KG1 (cell line): ENCODE measurements at places on chromosomes 5 and 9.

DNA sequence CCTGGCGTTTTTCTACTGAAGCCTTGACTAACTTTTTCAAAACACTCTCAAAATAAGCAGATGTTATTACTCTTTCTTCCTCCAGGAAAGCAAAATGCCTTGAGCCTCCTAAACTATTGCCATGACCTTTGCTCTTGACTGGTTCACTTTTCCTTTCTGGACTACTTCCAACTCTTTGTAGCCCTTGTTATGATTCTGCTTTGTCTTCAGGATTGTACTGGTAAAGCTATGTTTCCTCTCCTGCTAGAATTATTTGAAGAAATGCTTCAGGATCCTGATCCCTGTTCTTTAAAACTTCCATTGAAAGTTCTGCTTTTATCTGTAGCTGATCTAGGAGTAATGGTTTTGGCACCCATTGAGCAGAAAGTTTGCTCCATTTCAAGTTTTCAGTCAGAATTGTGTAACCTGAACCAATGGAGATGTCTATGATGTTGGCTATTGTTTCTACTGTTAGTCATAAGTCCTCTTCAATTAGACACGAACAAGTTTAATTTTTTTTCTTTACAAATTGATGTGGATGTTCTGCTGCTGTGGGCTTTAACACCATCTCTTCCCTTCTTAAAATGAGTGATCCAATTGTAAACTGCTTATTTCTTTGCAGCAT is 1356.4 kb downstream of the EFNA5 start:
- DNase-seq = no peak

DNA sequence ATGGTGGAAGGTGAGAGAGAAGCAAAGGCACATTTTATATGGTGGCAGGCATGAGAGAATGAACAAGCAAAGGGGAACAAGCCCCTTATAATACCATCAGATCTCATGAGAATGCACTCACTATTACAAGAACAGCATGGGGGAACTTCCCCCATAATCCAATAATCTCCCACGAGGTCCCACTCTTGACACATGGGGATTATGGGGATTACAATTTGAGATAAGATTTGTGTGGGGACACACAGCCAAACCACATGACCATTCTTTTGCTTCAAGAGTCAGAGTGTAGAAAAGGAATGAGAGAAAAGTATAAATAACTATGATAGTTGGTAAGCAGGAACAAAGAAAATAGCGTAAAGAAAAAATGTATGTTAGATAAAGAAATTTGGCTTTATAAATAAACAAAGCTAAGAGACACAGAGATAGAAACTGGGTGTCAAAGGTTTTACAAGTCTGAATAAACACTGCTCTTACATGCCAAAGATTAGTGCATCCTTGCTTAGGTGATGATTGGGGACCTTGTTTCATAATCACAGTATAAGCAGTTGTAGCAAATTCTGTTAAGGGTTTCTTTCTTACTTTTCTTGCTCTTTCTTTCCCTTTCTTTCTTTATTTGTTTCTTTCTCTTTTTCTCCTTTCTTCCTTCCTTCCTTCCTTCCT is 91.9 kb upstream of the PAPPA start:
- DNase-seq = no peak

DNA sequence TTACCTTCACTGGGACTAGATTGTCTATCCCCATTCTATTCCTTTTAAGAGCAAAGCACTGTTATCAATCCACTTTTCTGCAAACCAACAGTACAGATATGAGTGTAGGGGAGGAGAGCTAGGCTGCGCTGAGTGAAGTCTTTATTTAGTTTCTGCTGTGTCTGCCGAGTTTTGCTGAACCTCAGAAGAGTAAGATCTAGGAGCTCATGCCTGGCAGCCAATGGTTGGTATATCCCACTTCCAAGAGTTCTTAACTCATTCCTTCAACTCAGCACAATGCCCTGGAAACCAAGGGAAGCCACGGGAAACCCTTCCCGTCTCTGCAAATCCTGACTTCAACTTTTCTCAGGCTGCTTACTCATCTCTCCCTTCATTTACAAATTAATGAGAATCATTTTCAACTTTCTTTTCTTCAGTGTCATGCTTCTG is 58.0 kb upstream of the JAK2 start:
- DNase-seq = no peak

- DNase-seq = no peak
These were observed 476.3 kb downstream of the CCDC171 start for GRCh38 chr9:16029046-16029615.

GRCh38 chr9:110517483-110517882 is 62.1 kb downstream of the SVEP1 start:
- DNase-seq = no peak

- no peak for DNase-seq
These were observed 9.0 kb downstream of the BRD9 start for GRCh38 chr5:883475-884181.

DNA sequence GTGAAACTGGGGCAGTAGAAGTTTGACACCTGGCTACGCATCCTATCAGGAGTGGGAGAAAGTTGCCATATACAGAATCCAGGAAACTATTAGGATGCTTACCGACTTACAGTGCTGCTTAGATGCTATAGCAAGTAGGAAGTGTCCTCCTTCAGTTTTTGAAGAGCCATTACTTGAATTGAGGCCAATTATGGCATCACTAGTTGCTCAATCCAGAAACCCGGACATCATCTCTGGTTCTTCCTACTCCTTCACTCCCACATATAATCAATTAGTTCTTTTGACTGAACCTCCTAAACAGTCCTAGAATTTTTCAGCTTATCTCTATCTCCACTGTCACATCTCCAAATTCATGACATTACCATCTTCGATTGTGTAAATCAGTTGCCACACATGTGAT is 41.8 kb upstream of the UGCG start:
- DNase-seq = no peak
